ENCODE measurements at places on chromosomes 6 and 20.
A peak's percentile ranks its signal among the peaks of the same experiment; 100 is the strongest.

DNA sequence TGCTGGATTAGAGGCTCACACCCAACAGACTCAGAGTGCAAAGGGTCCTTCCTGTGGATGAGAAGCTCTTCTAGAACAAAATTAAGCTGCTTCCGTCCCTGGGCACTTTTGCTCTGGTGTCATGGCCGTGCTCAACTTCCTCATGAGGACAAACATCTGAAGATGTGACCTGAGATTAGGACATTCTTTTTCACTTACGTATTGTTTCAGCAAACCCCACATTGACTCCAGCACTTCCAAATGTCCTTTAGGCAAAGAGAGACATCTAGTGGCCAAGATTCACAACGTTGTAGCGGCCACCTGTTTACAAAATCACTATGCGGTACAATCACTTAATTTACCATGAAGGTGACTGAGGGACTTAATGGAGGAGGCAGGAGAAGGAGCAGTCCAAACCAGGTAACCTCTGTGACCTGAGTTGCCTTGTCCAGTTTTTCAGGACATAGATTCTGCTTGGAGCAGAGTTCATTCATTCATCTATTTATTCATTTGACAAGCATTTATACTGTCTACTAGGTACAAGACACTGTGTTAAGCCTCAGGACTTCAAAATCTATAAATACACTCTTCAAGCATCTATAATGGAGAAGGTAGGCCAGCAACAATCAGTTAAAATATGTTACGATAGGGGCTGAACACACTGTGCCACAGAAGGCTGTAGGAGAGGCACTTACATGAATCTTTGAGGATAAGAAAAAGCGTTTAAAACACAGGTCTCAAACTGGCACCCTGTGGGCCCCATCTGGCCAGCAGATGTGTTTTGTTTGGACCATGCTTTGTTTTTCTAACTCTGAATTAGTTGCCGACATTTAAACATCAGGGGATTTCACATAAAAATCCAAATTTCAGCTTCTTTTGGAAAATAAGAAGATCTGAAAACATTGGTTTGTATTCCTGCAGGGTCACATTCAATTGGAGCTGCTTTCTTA is 5.6 kb upstream of the ADGRF1 start:
- DNase-seq: peak; percentile 39

DNA sequence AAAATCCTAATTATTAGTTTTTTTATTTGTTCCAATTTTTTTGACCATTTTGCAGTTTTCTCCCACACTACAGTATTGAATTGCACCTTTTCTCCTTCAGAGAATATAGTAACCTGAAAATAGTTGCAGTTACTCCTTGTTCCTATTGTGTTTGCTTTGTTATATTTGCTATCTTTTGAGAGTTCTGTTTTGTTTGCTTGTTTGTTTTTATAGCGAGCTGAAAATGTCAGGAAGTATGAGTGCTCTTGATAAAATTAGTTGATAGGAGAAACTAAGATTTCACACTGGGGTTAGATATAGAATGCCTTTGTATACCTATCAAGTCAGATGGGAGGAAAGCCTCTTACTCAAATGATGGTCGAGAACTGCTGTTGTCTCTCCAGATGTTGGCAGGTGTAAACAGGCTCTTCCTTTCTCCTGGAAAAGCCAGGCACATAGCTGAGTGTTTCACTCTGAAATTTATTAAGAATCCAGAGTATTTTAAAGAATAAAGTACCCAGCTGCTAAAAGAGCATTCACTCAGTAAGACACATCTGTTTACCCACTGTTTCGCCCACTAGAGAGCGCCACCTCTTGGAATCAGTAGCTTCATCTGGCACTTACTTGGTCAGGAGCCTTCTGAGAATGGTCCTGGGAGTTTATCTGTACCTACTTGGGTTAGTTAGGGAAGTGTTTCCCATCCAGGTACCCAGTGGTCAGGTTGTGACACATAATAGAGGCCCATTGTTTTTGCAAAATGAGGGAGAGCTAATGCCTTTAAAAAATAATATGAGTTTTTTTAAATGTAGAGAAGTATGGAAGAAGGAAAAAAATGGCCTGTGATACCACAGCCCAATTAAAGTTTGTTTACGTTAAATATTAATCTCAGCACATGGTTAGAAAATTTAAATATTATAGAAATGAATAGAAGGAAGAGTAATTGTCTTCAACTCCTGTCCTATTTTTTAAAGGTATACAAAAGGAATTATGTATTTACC is 11.2 kb downstream of the NT5DC1 start:
- DNase-seq: no peak

GRCh38 chr20:49513517-49513916 is 31.0 kb upstream of the KCNB1 start:
- DNase-seq: no peak

DNA sequence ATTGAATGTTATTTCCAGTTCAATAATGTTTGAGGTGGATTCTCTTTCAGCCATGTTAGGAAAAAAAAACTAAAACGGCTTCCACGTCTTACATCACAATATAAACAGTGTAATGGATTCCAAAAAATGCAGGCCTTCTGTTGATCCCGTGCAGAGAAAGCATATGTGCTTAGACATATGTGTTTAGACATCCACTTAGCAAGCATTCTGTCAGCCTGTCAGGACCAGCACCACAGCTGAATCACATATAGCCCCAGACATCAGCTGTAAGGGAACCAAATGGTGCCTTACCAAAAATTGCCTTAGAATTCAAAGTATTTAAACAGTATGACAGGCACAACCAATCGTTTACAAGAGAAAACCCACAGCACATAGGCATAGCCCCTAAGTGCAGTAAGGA is 304.9 kb downstream of the EYA4 start:
- DNase-seq: no peak

DNA sequence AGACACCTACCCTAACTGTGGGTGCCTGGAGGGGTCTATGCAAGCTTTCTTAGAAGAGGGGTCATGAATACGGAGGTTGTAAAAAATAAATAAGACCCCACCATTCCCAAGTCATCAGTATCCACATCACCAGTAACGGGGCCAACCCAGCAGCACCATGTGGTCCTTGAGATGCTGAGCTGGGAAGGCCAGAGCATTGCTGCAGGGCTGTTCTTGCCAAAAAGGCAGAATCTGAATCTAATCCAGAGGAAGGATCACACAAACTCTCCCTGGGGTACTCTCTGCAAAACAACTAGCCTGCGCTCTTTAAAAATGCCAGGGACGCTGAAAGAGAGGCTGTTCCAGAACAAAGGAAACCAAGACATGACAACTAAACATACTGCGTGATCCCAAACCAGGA is 43.2 kb downstream of the SSR1 start:
- DNase-seq: no peak

DNA sequence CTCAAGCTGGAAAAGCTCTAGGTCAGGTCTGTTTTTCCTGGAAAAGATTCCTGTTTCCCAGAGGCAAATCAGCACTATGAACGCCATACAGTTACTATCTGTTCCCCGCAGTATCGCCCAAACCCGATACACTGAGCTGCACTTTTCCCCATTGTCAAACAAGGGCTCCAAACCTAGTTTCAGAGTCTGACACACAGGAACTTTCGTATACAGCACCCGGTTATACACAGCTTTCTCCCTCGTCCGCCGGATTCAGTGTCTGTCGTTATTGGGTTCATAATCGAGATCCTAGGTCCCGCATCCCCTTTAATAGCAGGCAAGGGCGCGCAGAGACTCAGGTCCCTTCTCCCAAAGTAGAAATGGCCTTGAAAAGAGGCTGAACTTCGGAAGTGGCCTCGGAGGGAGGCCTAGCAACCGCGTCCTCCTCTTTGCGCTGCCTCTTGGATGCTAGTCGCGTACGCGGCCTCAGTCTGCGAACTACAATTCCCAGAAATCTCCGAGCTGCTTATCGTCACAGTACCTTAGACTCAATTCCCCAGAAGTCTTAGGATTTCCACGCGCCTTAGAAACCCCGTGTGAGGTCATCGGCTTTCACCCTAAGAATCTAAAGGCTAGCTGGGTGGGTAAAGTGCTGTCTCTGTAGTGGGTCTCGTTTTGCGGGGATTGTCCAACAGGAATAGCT is 34.2 kb downstream of the ZNF391 start:
- no peak for DNase-seq

Measured in GM12864 (cell line).